ENCODE measurements at places on chromosomes 16 and 17.

GRCh38 chr16:75024594-75024993, 25.8 kb downstream of the ZNRF1 start:
- no peak for DNase-seq

- no peak for DNase-seq
Observed at GRCh38 chr16:70388006-70388680, 41.4 kb downstream of the DDX19A start.

- DNase-seq: no peak
Observed at GRCh38 chr16:1315081-1316032, 5.9 kb downstream of the UBE2I start.

- DNase-seq: no peak
Observed at GRCh38 chr17:10579270-10579669, 29.8 kb upstream of the MYH2 start.

GRCh38 chr16:50004239-50004638, 20.8 kb upstream of the CNEP1R1 start:
- no peak for DNase-seq

DNA sequence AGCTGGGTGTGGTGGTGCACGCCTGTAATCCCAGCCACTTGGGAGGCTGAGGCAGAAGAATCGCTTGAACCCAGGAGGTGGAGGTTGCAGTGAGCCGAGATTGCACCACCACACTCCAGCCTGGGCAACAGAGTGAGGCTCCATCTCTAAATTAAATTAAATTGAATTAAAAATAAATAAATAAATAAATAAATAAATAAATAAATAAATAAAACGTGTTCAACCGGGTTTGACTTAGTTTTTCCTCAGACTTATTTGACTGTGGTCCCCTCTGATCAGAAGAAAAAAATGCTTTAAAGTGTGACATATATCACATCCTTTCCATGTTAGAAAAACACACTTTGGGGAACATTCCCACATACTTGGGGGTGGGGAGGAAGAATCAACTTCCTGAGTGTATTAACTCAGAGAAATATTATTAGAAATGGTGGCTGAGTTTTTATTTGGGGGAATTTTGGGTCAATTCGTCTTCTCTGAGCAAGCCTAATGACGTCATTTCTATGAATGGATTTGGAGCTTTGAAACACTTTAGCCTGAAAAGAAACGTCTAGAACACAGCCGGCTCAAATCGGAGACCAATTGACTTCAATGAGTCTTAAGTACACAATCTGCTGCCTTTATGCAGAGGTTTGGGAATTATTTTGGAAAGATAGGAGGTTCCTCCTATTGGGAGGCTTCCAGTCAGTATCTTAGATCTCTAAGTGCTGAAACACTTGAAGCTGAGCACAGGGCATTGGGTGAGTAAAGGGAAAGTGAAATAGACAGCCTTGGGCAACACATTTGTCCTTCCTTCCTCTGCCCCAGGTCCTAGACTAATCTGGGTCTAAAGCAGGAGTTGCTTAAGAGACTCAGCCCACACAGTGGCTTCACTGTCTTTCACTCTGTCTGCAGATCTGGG, 132.6 kb downstream of the PITPNC1 start:
- no peak for DNase-seq

GRCh38 chr17:71098071-71098470, 928.7 kb downstream of the KCNJ2 start:
- no peak for DNase-seq

DNA sequence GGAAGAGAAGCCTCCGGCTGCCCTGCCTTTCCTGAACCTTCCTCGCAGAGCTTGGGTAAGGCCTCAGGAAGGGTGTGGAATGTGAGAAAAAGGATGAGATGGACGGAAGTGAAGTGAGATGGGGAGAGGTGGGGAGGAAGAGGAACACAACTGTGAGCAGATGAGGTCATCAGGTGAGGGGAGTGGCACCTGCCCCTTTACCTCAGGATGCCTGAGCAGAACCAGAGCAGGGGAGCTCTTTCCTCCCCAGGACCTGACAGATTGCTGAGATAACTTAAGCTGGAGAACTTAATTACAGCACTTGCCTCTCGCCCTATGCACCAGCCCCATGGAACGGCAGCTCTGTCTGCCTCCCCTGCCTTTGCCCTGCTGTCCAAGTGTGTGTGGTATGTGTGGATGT, 29.8 kb downstream of the TMEM132E start:
- DNase-seq: no peak

DNA sequence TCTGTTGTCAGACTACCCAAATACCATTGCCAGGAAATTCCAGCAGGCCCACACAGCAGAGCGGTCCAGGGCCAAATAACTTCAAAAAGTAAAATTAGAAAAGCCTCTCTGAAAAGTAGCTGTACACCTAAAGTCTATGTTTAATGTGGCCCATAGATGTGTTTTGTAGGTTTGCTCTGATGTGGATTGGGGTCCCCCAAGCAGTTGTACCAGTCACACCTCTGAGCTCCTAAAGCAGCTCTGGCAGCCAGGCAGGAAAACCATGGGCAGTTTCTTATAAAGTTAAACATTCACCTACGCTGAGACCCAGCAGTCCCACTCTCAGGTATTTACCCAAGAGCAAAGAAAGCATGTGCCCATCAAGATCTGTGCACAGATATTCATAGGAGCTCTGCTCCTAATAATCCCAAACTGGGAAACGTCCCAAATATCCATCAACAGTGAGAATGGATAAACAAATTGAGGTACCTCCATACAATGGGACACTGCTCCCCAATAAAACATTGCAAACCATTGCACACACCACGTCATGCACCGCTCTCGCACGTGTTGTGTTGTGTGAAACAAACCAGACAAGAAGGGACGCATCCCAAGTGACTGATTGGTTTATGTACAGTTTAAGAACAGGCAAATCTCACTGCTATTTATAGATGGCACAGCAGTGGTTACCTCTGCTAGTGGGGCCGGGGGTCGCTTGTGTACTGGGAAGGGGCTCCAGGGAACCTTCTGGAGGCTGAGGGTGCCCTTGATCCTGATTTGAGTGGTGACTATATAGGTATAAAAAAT, 15.8 kb upstream of the PRM1 start:
- peak; percentile 37 for DNase-seq

- no peak for DNase-seq
Observed at GRCh38 chr16:87352818-87353217, 30.8 kb downstream of the FBXO31 start.

DNA sequence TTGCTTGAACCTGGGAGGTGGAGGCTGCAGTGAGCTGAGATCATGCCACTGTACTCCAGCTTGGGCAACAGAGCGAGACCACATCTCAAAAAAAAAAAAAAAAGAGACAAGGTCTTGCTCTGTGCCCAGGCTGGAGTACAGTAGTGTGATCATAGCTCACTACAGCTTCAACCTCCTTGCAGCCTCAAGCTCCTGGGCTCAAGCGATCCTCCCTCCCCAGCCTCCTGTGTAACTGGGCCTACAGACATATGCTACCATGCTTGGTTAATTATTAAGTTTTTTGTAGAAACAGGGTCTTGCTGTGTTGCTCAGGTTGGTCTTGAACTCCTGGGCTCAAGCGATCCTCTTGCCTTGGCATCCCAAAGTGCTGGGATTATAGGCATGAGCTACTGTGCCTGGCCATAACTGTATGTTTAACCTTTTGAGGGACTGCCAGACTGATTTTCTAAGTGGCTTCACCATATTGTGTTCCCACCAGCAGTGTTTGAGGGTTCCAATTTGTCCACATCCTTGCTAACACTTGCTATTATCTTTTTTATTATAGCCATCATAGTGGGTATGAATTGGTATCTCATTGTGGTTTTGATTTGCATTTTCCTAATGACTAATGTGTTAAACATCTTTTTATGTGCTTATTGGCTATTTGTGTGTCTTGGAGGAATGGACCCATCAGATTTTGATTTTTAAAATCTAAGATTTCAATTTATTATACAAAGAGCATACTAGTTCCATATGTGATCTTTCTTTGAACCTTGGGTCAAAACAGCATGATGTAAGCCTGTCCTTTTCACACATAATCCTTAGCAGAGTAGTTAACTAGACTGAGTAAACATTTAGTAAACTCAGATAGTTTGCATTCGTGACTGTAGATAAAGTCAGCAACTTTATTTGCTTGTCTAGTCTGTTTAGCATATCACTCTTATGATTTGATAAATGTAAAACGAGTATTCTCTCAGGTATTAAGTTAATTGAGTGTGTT, 38.1 kb upstream of the KPNB1 start:
- DNase-seq: no peak

DNA sequence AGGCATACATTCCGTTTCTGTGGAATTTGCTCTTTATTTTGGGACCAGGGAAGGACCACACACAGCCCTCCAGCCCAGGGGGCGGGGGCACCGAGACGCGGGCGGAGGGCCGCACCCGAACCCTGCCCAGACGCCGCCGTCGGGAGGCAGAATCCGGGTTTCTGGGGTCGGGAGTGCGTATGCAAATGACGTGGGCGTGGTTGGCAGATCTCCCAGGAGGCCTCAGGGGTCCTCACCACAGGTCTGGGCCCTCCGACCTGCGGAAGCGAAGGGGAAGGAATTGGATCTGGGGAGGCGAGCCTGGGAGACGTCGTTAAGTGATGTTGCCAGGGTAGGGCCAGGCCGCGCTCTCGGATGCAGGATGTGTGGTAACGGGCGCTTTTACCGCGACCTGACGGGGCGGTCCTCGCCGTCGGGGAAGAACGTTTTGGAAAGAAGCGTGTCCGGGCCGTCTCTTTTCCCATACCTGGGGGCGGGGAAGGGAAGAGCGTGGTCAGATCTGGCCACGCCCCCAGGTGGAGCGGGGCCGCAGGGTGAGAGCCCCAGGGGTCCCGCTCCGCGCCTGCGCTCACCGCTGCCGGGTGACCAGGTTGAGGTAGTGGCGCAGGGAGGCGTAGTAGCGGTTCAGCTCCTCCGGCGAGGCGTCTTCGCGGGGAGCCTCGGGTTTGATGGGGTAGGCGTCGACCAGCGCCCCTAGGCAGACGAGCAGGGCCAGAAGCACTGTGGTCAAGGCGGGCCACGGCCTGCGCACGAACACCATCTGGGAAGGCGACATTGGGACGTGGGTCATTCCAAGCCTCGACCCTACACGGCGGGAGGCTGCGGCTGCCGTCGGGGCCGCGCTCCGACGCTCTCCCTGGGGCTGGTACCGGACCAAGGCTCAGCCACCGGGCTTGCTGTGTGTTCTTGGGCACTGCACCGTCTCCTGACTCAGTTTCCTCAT, 745 bp downstream of the PYY start:
- DNase-seq: no peak

DNA sequence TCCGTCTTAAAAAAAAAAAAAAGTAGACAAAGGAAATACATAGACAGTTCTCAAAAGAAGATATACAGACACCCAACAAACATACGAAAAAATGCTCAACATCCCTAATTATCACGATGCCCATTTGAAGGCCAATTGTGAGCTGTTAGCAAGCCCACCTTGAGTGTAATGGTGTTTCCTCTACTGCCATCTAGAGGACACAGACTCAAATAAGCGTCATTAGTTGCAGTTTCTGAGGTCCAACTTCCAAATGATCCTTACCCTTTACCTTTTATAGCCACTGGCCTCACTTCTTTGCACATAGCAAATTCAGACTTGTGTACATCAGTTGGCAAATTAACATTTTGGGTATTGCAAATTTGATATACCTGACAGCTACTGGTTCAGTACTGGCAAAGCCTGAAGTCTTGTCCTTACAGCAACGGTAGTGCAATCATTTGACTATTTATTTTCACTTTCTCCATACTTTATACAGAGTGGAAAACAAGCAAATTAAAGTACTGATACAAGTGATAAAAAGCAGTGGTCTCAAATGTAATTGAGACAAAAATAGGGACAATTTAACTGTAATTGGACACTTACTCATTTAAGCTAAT, 536.3 kb upstream of the EEF2KMT start:
- peak; percentile 34 for DNase-seq

DNA sequence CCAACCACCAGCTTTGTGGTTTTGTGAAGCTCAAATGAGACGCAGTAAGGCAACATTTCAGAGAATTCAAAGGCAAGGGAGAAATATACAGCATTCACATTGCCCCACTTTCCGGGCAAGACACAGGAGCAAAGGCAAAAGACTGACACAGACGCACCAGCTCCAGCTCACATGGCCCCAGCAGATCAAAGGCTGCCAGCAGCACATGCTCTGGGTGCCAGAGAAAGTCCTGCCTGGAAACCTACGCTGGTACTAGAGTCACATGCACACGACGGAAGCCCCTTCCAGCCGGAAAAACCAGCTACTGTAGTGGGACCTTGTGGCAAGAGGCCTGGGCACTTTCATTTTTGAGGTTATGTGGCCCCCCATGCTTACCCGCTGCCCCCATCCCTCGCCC, 50.1 kb downstream of the GTF3C1 start:
- no peak for DNase-seq

DNA sequence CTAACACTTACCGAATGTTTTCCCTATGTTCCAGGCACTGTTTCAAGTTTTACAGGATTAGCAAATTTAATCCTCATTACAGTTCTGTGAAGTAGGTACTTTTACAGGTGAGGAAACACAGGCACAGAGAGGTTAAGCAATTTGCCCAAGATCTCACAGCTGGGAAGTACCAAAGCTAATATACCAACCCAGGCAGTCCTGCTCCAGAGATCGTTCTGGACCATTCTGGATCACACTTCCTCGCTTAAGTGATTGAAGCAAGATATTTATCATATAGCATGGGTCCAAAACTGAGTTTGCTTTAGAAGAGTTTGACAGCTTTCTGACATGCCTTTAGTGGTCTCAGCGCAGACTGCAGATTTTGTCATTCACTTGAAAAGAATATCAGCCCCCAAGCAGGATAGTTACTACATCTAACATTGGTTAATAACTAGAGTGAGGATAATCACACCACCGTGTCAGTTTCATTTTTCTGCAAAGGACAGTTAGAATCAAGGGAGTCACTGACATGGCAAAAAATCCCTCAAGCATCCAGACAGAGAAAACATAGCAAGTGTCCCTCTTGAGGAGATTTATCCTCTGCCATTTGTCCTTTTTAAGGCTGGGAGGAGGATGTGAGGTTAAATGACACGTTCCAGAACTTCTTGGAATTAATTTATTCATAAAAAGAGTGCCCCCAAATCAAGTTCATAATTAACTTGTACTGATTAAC, 5.1 kb downstream of the HS3ST3B1 start:
- DNase-seq: no peak

GRCh38 chr16:81723098-81723723, 55.9 kb upstream of the PLCG2 start:
- peak; percentile 86 for DNase-seq
